ENCODE measurements at places on chromosomes 6 and 20. TPM values are rescaled to one million over a fixed set of nuclear protein-coding genes. Genes with fewer than 3 reads are reported as not detected.

DNA sequence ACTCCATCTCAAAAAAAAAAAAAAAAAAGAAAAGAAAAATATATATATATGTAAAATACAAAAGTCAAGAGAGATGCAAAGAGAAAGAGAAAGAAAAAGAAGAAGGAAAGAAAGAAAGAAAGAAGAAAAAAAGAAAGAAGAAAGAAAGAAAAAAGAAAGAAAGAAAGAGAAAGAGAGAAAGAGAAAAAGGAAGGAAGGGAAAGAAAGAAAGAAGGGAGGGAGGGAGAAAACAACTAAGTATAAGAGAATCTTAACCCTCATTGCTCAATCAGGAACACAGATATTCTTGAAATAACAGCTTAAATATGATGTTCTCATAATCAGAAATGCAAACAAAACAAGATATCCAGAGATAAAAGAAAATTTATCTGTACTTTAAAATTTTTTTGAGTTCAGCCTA, 54.4 kb upstream of the MARCKS start:
- DNase-seq, result no peak

DNA sequence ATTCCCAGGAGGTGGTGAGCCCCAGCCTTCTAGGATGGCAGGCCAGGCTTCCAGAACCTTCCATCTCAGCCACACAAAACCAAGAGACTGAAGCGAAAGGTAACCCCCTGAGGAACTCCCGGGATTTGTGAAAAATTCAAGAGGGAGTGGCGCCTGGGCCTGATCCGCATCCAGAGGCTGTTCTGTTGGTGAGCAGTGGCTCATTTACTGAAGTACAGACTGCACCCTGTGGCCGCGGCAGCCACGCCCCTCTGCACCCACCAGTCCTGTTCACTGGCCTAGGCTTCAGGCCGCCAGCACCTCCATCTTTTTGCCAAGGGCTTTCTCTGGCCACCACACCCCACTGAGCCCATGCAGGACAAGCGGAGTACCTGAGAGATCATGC, 79.1 kb upstream of the PTPN1 start:
- no peak for DNase-seq

- no peak for DNase-seq
These were observed 74.3 kb downstream of the TNFRSF21 start for GRCh38 chr6:47235421-47235820.

Gene IMPG1
- not detected for total RNA-seq

- no peak for DNase-seq
These were observed 242.2 kb upstream of the RREB1 start for GRCh38 chr6:6865611-6866010.

- DNase-seq, result no peak
These were observed 63.2 kb downstream of the WASF1 start for GRCh38 chr6:110116258-110116657.

DNA sequence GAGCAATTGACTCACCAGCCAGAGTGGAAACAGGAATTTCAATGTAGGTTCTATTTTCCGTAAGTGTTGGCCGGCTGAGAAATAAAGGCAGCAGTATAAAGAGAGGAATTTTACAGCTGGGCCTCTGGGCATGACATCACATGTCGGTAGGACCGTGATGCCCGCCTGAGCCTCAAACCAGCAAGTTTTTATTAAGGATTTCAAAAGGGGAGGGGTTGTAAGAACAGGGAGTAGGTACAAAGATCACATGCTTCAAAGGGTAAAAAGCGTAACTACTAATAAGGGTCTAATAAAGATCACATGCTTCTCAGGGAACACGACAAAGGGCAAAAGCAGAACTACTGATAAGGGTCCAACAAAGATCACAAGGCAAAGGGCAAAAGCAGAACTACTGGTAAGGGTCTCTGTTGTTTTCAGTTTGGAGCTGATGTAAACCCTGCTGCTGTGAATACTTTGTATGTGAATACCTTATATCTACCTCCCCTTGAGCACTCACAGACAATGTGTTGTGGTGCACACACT, 9.0 kb upstream of the TULP4 start:
- no peak for DNase-seq

GRCh38 chr6:15102241-15102640, 143.6 kb upstream of the JARID2 start:
- DNase-seq, result no peak

- no peak for DNase-seq
These were observed 88.5 kb downstream of the PSMG4 start for GRCh38 chr6:3347247-3347646.

Gene SPATA2
- total RNA-seq, result 4.9 TPM

DNA sequence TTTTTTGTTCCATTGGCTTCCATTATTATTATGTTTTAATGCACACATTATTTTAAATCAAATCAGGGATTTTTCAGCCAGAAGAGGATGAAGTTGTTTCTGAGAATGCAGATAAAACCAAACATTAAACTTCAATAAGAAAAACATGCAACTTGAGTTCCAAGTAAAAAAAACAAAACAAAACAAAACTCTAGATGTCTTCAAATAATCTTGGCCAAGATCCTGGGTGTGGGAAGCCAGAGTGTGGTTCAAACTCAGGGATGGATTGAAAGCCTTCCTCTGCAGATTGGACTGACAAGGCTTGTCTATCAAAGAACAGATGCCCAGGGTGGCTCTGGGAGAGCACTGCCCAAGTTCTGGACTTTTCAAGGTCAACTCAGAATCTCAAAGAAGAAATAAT, 134.1 kb downstream of the LCA5 start:
- no peak for DNase-seq

DNA sequence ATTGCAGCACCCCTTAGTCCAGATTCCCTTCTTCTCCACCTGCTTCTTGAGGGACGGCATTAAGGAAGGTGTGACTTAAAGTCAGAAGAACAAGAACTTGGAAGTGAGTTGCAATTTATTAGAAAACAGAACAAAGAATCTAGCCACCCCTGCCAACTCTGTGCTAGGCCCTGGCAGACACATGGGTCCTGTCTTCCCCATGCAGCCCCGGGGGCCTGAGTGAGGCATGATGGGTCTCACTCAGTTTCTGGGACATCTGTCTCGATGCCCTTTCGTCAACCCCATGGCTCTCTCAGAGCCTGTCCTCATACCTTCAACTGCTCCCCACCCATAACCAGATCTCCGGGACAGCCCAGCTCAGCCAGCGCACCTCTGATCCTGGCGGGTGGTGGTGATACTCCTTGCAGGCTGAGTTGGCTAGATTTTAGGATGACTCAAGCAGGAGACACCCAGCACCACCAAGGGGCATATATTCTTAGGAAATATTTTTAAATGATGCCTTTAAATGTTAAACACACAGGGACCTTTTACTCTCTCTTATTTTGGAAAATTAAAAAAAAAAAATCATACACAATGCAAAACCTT, 143.2 kb upstream of the RNF24 start:
- no peak for DNase-seq

Gene PSMF1
- total RNA-seq, result 126 TPM

Gene SAMD3
- 0.84 TPM for total RNA-seq

DNA sequence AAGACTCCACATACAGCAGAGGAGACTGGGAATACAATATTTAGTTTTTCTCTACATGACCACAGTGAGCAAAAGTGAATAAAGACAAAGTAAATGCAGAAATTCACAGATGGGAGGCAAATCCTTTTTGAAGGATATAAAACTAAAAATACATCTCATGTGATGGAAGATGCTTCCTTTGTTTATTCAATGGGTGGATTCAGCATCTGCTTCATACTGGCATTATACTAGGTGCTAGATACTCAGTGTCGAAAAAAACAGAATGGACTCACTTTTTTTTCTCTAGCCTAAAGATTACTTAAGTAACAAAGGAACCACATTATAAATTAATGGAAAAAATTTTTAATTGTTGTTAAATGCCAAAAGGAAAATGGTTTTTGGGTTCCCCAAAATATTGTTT, 216.2 kb downstream of the TRDN start:
- DNase-seq, result no peak

Measured in mesenteric fat pad (tissue), 1 donor.